ENCODE measurements at places on chromosomes 13 and 19.
A peak's percentile ranks its signal among the peaks of the same experiment; 100 is the strongest.

DNA sequence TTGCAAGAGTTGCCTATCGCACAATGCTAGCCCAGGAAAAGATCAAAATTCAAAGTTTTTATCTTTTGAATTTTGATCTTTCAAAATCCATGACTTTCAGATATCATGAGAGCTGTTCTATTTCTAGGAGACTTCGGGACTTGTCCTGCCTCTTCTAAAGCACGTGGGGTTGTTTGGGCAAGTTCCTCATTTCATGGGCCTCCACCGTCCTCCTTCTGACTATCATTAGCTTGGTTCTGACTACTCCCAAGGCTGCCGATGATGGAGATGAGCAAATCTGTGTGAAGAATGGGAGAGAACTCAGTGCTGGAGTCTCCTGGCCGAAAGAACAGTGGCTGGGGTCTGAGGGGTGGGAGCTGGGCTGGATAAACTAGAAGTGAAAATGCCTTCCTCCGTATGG is 86.5 kb downstream of the COL4A1 start:
- no peak for DNase-seq

DNA sequence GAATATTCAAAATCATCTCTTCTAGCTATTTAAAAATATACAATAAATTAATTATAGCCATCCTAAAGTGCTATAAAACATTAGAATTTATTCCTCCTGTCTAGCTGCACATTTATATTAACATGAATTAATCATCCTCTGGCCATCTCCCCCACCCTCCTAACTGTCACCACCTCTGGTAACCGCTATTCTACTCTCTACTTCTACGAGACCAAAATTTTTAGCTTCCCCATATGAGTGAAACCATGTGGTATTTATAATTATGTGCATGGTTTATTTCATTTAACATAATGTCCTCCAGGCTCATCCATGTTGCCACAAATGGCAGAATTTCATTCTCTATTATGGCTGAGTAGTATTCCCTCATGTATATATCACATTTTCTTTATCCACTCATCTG is 265.2 kb downstream of the COG6 start:
- no peak for DNase-seq

GRCh38 chr13:73960474-73960873 is 173.7 kb downstream of the KLF12 start:
- no peak for DNase-seq

GRCh38 chr13:103276775-103277498 is 210.7 kb upstream of the SLC10A2 start:
- DNase-seq, result no peak

GRCh38 chr13:29993716-29994488 is 143.5 kb upstream of the UBL3 start:
- peak; percentile 75 for DNase-seq

DNA sequence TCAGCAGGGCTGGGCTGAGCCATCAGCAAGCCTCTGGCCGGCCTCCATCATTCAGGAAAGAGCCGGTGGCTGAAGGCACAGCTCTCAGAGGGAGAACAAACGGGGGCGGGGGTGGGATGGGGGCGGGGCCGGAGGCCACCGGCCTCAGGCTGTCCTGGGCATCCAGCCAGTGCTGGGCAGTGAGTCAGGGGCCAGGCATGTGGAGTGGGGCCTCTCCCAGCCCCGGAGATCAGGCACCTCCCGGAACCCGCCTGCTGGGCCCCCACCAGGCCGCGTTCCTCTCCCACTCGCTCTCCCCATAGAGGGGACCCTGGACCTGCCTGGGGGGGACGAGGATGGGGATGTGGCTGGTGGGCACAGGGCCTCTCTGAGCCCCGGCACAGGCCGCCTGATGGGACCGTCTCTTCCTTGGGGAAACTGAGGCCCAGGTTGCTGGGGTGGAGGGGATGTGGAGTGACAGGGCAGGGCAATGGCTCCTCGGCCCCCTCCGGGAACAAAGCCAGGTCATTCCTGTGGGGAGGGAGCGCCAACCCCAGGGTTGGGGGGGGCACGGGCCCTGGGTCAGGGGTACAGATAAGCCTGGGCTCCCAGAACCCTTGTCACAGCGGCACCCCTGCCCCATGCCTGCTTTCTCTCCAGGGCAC is 12.9 kb downstream of the SPC24 start:
- DNase-seq, result peak; percentile 94

DNA sequence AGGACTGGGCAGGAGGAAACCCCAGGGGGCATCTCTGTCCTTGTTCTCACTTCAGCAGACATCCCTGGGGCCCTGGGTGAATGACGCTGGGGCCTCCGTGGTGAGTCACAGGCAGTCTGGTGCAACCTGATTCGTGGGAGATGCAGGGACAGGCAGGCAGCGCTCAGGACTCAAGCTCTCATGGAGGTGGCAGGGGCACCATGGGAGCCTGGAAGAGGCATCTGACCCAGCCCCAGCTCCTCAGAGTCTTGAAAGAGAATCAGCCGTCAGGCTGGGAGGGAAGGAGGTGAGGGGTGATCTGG is 14.0 kb upstream of the PTOV1 start:
- DNase-seq, result no peak

GRCh38 chr13:20492641-20493040 is 33.0 kb downstream of the CRYL1 start:
- peak; percentile 41 for DNase-seq

DNA sequence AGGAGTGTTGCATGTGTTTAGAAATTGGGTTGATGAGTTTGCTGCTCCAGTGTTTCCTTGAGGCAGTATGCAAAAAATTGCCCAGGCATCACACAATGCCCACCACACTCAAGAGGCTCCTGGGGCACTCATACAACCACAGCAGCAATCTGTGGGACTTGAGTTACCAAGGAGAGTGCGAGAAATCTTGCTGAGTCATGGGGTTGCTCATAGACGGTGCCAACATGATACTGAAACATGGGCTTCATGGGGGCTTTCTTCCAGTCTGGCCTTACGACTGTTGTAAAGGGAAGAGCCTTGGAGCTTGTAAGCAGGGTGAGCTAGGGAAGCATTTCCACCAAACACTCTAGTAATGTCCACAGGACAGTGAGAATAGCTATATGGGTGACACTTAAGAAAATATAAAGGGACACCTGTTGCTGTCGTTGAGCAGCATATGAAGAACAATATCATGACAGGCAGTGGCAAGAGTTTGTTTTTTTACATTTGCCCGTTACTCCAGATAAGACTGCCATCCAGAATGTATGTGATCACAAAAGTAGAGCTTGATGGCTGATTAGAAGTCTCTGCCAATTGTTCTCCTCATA is 1237.4 kb downstream of the UQCRFS1 start:
- no peak for DNase-seq

- no peak for DNase-seq
These were observed 435 bp downstream of the SBK3 start for GRCh38 chr19:55544776-55545439.

- DNase-seq, result no peak
These were observed 14.0 kb downstream of the GRAMD1A start for GRCh38 chr19:35013820-35014754.

- peak; percentile 78 for DNase-seq
These were observed at the start of gene SMAD9 for GRCh38 chr13:36919833-36920615. TSS of gene SMAD9 (minus strand) at chr13:36920238. CDS start at chr13:36879689, 40,549 bp downstream.

DNA sequence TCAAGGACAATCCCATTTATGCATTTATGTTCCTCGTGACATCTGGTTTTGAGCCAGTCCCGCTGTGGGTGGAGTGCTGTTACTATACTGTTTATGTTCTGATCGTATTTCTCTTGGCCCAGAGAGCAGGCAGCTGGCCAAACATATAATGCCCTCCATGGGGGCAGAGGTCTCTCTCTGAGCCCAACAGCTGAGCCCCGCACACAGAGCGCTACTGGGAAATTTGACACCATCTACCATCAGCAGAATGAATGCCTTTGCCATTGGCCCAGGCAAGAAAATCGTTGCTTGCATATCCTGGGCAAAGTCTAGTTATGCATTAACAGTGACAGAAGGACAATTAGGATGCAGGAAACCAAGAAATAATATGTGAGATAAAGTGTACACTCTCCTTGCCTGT is 126.8 kb upstream of the CACNA1A start:
- peak; percentile 50 for DNase-seq

DNA sequence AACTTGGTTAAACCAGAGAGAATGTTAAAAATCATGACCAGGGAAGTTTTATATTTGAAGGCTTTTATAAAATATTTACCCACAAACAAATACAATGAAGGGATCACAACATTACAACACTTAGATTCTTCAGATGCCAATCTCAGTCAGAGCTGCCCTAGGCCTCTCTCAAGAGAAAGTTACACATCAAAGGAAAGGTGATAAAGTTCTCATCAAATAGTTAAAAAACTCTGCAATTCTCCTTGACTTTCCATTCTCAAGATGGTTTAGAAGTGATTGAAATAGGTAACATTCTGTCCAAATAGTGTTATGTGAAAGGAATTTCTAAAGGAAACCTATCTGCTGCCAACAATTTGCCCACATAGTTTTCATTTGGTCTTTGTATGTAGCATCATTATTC is 1115.2 kb upstream of the MIR17HG start:
- DNase-seq, result no peak

- DNase-seq, result peak; percentile 78
These were observed 29.6 kb downstream of the VWA8 start for GRCh38 chr13:41931337-41931736.

DNA sequence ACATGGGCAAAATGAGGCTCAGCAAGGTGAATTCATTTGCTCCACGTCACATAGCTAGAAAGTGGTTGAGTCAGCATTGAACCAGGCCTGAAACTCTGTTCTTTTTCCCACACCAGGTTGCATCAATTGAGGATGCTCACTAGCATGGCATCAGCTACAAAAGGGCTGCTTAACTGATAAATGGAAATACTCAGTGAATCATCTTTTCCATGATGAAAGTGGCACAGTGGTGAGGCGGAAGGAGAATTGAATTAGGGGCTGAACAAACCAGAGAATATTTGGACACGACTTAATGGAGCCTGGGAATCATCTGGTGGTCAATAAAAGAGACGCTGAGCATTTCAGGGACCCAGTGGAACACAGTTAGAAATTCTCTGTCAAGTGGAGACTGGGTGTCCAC is 320.1 kb upstream of the MAB21L1 start:
- DNase-seq, result no peak

GRCh38 chr13:100513987-100514670 is 74.5 kb downstream of the GGACT start:
- DNase-seq, result no peak

DNA sequence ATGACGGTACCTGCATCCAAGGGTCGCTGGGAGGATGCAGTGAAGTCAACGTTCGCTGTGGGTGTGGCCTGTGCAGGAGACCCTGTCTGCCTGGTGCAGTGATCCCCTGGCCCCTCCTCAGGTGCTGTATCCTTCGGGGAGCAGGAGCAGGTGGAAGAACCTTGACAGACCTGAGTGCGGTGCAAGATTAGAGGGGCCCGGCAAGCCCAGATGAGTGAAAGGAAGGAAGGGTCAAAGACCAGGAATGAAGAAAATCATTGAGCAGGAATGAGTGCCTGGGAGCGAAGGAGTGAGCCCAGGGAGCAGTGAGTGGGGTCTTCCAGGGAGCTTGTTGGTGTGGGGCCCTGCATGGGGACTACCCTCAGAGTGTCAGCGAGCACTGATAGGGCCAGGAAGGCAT is 12.7 kb downstream of the B3GNT8 start:
- DNase-seq, result no peak

- peak; percentile 92 for DNase-seq
These were observed 20.0 kb upstream of the ERCC1 start for GRCh38 chr19:45443462-45444317.

- DNase-seq, result no peak
These were observed 82.3 kb upstream of the PDCD5 start for GRCh38 chr19:32498648-32499200.

- no peak for DNase-seq
These were observed 141.2 kb downstream of the URI1 start for GRCh38 chr19:30083125-30083681.

- DNase-seq, result no peak
These were observed 7.3 kb downstream of the LILRA4 start for GRCh38 chr19:54331626-54332025.

- no peak for DNase-seq
These were observed 3.5 kb downstream of the MAP4K1 start for GRCh38 chr19:38614289-38614688.

- DNase-seq, result no peak
These were observed 41.9 kb downstream of the CERS4 start for GRCh38 chr19:8251025-8251472.

- DNase-seq, result no peak
These were observed 1735.6 kb upstream of the SPRY2 start for GRCh38 chr13:82076496-82076895.

DNA sequence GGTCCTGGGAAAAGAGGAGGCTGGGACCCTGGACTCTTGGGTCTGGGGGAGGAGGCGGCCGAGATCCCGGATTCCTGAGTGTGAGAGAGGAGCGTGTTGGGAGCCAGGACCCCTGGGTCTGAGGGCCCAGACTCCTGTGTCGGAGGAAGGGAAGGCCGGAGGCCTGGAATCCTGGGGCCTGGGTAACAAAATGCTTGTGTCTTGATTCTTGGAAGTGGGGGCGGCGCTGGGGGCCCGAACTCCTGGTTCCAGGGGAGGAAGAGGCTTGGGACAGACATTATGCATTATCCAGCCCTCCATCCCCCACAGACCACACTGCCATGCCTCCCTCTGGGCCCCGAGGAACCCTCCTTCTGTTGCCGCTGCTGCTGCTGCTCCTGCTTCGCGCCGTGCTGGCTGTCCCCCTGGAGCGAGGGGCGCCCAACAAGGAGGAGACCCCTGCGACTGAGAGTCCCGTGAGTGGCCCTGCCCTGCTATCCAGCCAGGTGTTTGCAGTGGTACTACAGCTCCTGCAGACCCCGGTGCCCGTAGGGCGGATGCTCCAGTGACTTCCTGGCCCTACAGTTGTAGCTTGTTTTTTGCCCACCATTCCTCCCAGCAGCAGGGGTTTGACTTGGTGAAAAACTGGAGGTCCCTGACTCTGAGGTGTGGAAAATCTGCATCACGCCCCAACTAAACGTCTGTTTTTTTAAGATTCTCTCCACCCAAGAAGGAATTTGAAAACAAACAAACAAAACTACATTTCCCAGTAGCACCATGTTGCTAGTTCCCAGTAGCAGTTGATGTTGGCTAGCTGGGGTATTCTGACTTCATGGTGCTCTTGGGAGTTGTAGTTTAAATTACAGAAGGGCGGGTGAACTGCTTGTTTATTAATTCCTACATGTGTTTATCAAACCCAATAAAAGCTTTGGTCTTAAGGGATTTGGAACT is 630 bp downstream of the NUCB1 start:
- DNase-seq, result peak; percentile 24

DNA sequence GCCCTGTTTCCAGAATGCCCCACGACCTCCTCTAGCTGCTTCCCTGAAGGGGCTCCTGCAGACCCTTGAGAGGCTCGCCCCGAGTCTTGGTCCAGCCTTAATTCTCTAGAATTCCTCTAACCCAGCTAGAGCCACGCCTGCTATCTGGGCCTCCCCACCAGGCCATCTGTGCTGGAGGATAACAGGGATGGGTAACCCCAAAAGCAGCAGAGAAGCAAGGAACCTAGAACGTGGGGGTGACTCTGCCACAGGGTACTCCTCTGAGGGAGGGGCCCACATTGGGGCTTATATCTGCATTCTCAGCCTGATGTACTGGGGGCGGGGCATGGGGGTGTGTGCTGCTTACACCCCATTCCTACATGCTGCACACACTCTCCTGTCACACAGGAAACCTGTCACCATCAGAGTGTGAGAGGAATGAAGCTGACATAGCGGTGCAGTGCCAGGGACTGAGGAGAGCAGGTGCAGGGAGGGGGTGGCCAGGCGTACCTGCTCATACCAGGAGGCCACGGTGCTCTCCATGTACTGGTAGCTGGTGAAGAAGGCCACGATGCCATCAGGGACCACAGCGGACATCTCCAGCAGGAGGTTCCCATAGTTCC is 13.8 kb downstream of the KLC3 start:
- DNase-seq, result no peak
